NT2/D1 (cell line): ENCODE measurements at places on chromosomes 4 and X.
A peak's percentile ranks its signal among the peaks of the same experiment; 100 is the strongest.

- no peak for DNase-seq
These were observed 63.1 kb downstream of the CCNI start for GRCh38 chr4:77012726-77013125.

DNA sequence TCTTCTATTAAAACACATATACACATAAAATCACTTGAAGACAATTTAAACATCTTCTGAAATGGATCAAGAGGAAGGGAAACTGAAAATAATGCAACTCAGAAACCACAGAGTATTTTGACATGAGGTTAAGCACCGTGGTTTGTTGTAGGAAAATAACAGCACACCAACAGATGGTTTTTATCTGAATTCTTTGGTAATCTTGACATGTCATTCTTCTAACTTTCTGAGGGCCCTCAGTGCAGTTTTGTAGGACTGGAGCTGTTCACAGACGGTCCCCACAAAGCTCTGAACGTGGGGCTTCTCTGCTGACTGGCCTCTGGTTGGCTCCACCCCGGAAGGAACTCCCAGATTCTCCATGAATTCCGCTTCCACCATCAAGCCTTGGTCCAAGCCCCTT lies 16.0 kb upstream of the TLR8 start:
- no peak for DNase-seq

GRCh38 chr4:47167081-47168035 lies 136.0 kb downstream of the GABRB1 start:
- no peak for DNase-seq

DNA sequence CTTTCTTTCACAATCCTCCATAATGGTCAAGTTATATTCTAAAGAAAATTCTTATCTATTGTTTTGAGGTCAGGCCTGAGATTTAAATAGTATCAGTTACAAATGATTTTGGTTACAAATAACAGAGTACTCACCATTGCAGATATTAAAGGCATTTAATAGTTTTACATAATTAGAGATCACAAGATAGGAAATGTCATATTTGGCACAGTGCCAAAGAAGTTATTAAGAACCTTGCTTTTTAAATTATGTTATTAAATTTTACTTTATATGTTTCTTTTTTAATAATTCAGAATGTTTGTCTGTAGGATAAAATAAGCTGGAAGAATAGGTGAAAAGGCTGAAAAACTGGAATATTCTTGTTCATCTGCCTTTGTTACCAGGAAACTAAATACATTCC lies 1174.7 kb downstream of the PCDH18 start:
- DNase-seq: no peak

DNA sequence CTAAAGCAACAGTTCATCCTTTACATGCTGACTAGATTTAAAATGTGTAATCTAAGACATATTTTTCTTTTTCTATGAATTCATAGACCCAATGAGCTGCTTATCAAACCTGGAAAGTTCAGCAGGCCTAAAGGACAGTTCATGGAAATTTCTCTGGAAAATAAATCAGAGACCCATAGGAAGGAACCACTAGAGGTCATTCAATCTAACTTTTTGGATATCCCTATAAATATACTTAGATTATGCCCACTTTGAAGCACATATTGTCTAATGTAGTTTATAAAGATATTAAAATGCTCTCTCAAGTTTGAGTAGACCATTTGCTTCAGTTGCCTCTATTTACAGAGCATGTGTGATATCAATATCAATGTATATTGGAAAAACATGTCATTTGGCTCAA lies 473.0 kb downstream of the FAT4 start:
- no peak for DNase-seq

DNA sequence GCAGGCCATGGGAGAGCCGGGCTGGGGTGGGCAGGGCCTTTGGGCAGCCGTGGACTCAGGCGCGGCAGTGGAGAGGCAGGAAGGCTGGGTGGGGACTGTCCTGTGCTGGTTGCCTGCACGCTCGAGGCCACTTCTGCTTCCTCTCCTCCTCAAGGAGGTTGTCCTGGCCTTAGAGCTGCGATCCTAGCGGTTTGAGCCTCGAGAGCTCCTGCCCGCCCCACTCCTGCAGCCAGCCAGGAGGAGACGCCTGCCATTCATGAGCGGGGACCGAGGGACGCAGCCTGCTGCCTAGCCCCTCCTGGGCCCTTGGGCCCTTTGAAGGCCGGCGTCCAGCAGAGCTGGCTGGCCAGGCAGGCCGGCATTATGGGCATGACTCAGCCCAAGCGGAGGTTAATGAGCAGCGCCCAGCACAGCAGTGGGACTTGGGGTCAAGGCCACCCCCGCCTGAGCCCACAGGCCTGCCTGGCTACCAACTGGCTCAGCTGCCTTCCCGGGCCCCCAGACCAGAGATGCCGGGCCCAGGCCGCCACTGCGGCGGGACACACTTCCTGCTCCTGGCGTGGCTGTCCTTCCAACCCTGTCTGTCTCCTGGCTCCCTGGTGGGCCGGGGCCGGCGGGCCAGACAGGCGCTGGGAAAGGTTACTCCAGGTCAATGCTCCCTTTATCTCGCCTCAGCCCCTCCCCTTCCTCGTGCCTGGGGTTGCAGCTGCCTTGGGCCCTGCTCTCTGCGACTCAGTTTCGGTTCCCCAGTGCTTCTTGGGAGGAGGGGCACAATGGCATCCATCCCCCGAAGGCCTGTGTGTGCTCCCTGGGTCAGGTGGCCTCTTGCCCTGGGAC lies 1.8 kb downstream of the ABCD1 start:
- peak; percentile 57 for DNase-seq

DNA sequence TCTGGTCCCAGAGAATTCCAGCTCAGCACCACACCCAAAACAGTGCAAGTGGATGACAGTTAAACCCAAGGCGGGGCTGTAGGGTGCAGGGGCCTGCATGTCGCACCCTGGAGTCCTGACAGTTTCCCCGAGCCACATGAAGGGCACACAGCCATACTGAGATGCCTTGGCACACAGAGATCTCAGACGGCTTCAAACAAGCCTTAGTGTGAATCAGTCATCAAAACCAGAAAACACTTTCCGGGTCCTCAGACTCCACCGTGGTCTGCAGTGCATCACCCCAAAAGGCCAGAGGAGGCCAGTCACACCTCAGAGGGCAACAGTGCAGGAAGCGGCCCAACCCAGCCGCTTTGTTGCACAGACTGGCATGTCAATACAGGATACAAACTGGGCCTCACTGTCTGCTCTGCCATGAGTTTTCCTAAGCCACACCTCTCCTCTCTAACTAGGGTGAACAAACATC lies 64.6 kb upstream of the ENPP6 start:
- no peak for DNase-seq

DNA sequence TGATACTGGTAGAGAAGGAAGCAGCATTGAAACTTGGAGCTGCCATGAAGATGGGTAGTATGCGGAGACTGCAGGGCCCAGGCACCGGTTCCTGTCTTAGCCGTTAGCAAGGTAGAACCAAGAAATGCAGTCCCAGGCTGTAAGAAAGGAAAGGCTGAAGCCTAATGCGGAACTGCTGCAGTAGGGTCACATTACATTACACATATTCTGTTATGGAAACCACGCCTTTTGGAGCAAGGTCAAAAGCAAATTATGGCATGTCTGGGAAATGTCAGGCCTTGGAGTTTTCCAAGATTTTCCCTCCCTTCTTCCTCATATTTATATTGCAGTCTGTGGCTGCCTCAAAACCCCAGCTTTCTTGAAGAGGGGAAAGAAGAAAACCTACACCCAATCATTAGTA lies 204.8 kb upstream of the RASGEF1B start:
- no peak for DNase-seq

DNA sequence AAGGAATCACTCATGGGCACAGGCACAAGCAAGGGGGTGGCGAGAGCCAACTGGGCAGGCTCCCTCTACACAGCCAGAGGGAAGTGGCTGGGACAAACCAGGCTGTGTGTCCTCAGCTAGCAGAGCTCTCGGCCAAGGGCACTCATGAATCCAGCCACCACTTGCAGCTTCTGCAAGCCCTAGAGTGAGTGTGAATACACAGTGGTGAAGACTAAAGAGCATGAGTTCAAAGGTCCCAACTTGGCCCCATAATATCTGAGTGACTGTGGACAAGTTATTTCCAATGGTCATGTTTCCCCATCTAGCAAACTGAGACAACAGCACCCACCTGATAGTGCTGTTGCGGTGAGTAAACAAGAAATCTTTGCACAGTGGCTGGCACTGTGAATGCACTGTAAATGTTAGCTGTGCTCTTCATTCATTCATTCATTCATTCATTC lies 51.7 kb downstream of the ADGRG2 start:
- no peak for DNase-seq

GRCh38 chr4:89995006-89995405 lies 100.4 kb downstream of the MMRN1 start:
- DNase-seq: no peak

- DNase-seq: no peak
These were observed 33.7 kb upstream of the CCSER1 start for GRCh38 chr4:90093526-90093925.

DNA sequence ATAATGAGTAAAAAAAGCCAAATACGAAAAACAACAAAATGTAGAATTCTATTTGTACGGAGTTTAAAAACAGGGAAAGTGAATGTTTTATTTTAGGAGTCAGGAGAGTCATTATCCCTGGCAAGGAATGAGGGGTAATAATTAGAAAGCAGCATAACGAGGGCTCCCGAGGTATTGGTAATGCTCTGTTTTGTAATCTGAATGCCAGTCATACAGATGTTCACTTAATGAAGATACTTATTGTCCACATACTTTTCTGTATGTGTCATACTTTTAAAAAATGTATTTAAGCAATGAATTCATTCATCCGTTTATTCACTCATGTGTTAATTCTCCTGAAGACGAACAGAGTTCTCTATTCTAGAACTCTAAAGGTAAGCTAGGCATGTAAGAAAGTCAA lies 87.8 kb upstream of the BMP2K start:
- DNase-seq: no peak

DNA sequence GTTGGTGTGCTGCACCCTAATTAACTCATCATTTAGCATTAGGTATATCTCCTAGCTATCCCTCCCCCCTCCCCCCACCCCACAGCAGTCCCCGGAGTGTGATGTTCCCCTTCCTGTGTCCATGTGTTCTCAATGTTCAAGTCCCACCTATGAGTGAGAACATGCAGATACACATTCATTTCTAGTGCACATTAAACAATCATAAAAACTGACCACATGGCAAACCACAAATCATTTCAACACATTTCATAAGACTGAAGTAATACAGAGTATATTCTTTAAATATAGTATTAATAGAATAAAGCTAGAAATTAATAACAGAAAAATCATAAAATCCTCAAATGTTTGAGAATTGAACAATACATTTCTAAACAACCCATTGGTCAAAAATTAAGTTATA lies 34.1 kb downstream of the PRKG2 start:
- DNase-seq: no peak

- DNase-seq: no peak
These were observed 116.8 kb upstream of the SHISA3 start for GRCh38 chr4:42280327-42281095.

DNA sequence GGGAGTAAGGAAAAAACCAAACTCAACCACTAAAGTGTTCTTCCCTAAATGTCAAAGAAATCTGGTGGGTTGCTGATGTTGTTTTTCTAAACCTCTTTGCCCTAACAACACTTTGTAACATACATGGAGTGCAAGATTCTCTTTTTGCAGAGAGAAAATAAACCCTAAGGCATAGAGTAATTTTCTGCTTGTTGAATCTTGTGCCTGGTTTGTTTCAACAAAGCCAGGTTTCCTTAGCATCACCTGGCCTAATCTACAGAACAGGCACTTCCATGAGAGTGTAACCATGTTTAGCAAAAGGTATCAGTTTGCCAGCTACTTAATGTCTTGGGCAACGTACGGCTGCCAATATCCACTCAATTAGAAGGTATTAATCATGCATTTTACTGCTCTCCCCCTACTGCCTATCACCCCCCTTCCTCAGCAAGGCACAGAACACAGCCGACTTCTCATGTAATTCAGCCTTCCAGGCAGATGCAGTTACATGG lies 219.2 kb downstream of the MAML3 start:
- DNase-seq: no peak

GRCh38 chrX:47877327-47877726 lies 40.6 kb downstream of the ZNF81 start:
- DNase-seq: no peak

DNA sequence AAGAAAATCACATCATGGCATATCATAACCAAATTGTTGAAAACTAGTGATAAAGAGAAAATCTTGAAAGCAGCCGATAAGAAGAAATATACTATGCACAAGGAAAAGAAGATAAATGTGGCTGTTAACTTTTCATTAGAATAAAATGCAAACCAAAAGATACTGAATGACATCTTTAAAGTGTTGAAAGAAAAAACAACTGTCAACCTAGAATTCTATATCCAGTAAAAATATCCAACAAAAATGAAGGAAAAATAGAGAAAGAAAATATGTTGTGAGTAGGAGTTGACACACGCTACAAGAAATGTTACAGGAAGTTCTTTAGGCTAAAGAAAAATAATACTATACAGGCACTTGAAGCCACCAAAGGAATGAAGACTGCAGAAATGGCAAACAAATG lies 82.0 kb downstream of the FAM184B start:
- DNase-seq: no peak

DNA sequence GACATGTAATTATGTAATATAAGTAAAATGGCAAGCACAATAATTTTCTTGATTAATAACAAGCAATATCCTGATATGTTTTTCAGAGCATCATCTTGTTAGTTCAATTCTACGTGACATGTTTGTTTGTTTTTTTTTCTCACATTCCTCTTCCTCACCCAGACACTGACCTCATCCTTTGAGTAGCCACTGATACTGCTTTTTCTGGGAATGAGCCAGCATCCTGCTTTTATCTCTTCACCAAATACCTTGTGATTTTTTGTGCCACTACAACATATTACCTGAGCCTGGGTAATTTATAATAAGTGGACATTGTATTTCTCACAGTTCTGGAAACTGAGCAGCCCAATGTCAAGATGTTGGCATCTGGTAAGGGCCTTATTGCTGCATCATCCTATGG lies 484.0 kb downstream of the NAF1 start:
- no peak for DNase-seq

DNA sequence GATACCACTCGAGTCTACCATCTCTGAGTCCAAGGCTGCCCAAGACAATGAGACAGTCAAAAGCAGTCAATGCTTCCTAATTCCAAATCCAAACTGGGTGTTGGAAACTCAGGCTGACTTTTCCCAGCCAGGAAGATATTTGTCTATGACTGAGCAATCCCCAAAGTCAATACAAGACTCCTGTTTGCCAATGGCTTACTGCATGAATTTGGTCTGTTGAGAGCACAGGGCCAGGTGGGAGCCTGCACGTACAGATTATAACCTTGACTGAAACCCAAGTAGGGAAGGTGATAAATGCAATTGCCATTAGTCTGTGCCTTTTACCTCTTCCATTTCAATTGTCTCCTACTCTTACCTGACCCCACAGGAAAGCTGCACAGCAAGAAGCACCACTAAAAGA lies 72.6 kb upstream of the PPARGC1A start:
- no peak for DNase-seq

GRCh38 chr4:3251691-3252479 lies 2.9 kb downstream of the MSANTD1 start:
- DNase-seq: no peak

DNA sequence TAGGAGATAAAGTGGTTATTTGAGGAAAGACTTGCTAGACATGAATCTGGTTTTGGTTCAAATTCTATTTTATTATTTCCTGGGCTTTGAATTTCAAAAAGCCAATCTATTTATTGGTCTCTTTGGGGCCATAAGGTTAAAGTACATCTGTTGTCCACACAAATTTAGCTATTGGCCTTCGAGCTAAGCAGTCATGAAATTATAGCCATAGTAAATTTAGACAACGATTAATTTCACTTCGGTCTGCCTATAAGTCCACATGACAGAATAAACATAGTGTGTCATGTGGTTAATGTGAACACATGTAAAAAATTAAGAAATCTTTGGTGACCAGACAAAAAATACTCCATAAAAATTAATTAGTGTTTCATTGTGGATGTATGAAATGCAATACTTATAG lies 161.9 kb downstream of the PALLD start:
- DNase-seq: no peak
